ENCODE measurements at places on chromosomes 16 and 17. TPM values are rescaled to one million over a fixed set of nuclear protein-coding genes. Genes with fewer than 3 reads are reported as not detected.

GRCh38 chr17:42120161-42120769, 902 bp downstream of the KAT2A start:
- no peak for DNase-seq

- DNase-seq = no peak
Observed at GRCh38 chr17:27824176-27824715, 23.9 kb upstream of the NOS2 start.

MYH8 gene
- total RNA-seq = not detected

ALOX15 gene
- not detected for total RNA-seq

DNA sequence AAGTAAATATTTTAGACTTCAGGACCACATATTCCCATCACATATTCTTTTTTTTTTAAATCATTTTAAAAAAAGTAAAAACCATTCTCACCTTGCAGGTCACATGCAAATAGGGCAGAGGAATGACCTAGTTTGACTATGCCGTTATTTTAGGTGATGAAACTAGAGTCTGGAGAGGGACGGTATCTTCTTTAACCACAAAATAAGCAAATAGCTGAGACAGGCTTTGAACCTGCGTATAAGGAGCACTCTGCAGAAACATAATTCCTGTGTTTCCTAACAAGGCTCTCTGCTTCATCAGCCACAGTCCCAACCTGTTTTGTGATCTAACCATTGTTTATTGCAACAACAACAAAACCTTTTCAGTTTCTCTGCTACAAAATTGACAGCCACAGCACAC, 121.5 kb downstream of the PCTP start:
- no peak for DNase-seq

- peak; percentile 13 for DNase-seq
Observed at GRCh38 chr16:30472328-30472942, at the start of gene ITGAL. Gene ITGAL, plus strand, starts transcription at chr16:30472742. Its CDS starts 96 bp downstream, at chr16:30472838.

DNA sequence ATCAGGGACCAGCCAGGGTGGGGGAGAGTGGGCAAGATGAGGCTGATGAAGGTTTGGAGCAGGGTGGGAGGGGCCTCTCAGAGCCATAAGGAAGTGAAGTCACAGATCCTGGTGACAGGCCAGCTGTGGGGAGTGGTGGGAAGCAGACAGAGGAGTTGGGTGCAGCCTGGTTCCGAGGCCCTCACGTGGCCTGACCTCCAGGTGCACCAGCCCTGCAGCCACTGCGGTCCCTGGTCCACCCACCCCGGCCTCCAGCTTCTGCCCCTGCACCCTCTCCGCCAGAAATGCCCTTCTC, 3.9 kb upstream of the ZFPM1 start:
- DNase-seq = no peak

DNA sequence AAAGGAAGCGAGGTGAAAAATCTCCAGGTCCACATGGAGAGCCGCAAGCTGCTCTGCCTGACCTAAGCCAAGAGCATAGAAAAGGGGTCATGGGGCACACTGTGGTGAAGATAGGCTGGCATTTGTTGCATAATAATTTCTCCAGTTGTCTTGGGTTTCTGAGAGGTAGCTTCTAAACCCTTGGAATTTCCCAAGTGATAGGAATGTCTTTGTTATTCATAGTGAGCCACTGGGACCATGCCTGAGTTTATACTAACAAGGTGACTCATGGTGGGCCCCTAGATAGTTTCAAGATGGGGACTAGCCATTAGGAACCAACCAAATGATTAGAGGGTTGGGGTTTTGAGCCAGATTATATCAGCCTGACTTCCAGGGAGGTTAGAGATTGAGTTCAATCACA, 25.6 kb downstream of the SOST start:
- no peak for DNase-seq

GRCh38 chr17:67672592-67673335, 45.0 kb upstream of the NOL11 start:
- DNase-seq = no peak

LRRC46 gene
- 0.27 TPM for total RNA-seq

GRCh38 chr17:77444628-77444983, 303.8 kb downstream of the SEC14L1 start:
- DNase-seq = no peak

DNA sequence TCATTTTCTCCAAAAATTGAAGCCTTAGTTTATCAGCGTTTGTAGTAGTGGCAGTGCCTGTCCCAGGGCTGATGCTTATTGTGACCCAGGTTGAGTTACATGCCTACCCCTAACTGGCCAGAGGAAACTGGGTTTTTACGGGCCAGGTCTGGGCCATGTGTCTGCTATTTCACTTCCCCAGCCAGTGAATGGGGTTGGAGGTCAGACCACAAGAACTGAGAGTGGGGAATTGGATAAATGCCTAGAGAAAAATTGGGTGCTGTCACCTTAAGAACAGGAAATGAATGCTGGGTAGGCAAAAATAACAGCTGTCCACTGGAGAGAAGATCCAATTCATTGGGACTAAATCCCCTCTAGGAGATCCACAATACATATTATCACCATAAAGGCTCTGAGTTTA, 5.2 kb downstream of the ADPRM start:
- no peak for DNase-seq

IRX5 gene
- total RNA-seq = not detected

- no peak for DNase-seq
Observed at GRCh38 chr17:61756561-61756960, 106.8 kb downstream of the BRIP1 start.

- DNase-seq = no peak
Observed at GRCh38 chr16:10663146-10663545, 31.6 kb downstream of the TEKT5 start.

DNA sequence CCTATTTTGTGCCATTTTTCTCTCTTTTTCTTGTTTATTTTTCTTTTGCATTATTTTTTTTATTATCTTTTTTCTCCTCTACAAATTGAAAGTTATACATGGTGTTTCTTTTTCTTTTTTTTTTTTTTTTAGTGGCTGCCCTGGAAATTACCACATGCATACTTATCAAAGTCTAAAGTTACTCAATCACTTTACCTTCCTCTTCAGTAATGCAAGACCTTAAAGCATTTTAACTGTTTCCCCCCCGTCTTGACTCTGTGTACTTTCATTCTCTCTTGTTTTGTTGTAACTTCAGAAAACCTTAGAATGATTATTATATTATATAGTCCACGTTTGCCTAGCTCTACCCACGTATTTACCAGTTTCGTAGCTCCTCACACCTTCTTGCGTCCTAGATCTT, 33.3 kb upstream of the SMPD3 start:
- DNase-seq = no peak

OR4D1 gene
- total RNA-seq = not detected

ACAP1 gene
- total RNA-seq = 5.9 TPM

DNA sequence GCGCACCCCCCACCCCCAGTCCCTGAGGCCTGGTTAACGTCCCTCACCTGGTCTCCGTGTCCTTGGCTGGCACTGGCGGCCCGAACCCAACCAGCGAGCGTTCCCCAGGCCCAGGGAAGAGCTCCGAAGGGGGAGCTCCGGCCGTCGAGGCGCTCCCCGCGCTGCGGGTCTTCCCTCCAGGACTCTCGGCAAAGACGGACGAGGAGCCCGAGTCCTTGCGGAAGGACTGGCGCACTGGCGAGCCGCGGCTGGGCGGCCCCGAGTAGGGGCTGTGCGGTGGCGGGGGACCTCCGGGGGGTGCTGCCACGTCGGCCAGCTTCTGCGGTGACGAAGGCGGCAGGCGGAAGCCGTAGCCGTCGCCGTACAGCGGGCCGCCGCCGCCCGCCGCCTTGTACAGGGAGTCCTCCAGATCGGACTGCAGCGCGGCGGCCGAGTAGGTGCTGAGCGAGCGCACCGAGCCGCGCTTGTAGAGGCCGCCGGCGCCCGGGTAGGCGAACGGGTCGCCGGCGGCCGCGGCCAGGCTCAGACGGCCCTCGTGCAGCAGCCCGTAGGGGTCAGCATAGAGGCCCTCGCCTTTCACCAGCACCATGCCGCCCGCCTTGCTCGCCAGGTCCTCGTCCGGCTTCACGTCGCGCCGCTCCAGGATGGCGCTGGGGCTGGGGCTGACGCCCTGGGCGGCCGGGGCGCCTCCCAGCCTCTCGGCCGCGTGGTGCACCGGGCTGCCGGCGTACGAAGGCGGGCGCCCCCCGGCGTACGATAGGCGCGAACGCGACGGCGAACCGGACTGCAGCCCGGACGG, 44.1 kb downstream of the SRCIN1 start:
- no peak for DNase-seq

DNA sequence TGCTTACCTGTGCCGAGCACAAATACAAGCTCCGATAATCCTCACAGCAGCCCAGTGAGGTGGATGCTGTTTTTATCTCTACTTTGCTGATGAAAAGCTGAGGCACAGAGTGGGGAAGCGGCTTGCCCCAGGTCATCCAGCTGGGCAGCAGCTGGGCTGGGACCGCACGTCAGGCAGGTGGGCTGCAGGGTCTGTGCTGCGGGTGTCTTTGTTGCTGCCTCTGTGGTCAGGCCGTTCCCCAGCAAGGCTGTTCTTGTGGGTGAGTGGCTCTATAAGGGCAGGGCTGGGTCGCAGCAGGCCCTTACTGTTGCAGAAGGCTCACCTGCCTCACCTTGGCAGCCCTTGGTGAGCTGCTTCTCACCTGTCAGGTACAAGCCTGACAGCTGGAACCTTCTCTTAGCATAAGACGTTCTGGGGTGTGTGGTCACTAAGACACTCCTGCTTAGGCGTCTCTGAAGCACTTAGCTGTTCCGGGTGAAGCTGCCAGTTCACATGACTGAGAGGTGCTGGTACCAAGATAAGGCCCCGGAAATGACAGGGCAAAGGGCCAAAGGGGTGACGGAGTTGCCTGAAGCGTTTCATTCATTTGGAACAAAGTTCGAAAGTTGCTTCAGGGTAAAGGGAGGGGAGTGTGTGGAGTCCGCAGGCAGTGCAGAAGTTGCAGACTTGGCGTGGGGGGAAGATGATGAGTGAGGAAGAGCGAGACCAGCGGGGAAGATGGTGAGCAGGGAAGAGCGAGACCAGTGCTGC, 17.4 kb downstream of the IRF8 start:
- no peak for DNase-seq

- peak; percentile 57 for DNase-seq
Observed at GRCh38 chr16:89047331-89048089, 46.1 kb upstream of the ACSF3 start.

HBQ1 gene
- total RNA-seq = 3.8 TPM

CSH1 gene
- total RNA-seq = not detected

DNA sequence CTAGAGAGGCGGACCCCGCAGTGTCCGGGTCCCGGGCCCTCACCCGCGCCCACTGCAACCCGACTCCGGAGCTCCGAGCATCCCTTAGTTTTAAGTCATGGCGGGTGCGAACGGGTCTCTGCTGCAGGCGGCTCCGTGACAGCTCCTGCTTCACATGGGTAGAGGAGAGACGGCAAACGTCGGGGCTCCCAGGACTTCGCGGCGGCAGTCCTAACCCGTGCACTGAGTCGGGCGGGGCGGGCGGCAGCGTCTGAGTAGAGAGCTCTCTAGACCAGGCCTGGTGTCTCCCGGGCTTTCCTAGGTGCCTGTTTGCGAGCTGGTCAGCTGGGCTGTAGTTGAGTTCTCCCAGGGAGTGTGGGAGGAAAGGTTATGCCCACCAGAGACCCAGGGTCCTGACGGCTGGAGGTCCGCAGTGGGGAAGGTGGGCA, 345 bp downstream of the TSC2 start:
- no peak for DNase-seq

DNA sequence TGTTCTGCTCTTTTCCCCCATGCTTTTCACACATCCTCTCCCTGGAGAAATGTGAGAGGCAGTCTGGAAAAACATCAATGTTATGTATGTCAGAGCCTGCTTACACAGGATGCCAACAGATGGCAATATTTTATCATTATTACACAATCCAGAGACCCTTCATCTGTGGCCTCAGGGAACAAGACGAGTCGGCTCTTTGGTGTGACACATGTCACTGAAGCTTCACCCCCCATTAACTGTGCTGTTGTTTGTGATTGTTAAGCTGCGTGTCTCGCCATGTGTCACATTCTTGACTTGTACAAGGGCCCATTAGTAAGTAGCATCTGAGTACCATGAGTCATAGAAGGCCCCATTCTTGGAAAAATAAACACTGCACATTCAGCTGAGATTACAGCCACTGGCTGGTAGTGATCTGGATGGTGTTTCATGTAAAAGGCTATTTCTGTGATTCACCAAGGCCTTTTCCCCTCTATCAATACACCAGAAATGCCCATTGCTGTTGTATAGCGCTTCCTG, 682.1 kb upstream of the SOX9 start:
- DNase-seq = no peak

TMIGD1 gene
- total RNA-seq = not detected

- DNase-seq = no peak
Observed at GRCh38 chr17:82134101-82134500, 36.1 kb upstream of the FASN start.

GRCh38 chr16:19698480-19699465, 19.3 kb downstream of the KNOP1 start:
- no peak for DNase-seq

KRT20 gene
- total RNA-seq = not detected

DNA sequence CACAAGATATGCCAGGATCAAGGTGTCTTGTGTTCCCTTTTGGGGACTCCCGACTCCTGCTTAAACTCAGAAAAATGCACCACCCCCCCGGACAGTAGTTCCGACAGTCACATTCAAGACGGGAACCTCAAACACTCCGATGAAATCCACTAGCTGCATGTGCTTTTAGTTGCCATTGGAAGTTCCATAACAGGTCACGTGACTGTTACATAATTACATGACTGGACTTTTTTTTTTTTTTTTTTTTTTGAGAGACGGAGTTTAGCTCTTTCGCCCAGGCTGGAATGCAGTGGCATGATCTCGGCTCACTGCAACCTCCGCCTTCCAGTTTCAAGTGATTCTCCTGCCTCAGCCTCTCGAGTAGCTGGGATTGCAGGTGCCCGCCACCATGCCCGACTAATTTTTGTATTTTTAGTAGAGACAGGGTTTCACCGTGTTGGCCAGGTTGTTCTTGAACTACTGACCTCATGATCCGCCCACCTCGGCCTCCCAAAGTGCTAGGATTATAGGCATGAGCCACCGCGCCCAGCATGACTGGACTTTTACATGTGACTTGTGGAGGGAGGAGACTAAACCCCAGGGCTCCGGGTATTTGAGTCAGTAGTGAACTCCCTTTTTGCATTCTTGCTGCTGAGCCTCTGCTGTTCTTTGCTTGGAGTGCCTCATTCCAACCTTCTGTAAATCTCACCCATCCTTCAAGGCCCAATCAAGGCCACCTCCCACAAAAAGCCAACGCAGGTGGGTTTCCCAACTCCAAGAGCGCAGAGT, 1.6 kb downstream of the SIRT7 start:
- DNase-seq = no peak

DNA sequence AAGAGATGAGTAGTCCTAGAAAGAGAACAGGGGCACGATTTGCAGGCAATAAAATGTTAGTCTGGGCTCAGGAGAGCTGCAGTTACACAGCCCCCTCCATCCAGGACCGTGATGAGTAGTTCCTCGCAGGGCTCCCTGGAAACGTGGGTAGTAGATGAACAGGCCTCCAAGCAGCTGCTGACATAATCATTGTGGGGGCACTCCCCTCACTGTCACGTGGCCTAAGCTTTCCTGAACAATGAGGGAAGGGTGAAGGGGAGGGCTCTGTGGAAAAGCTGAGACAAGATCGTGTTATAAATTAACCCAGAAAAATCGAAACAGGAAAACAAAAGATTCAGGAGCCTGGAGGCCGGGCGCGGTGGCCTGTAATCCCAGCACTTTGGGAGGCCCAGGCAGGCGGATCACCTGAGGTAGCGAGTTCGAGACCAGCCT, 1.3 kb upstream of the PER1 start:
- peak; percentile 90 for DNase-seq

Data from dorsolateral prefrontal cortex (tissue), 122 donors.